ENCODE measurements at places on chromosomes 7 and 10.
A peak's percentile ranks its signal among the peaks of the same experiment; 100 is the strongest.

DNA sequence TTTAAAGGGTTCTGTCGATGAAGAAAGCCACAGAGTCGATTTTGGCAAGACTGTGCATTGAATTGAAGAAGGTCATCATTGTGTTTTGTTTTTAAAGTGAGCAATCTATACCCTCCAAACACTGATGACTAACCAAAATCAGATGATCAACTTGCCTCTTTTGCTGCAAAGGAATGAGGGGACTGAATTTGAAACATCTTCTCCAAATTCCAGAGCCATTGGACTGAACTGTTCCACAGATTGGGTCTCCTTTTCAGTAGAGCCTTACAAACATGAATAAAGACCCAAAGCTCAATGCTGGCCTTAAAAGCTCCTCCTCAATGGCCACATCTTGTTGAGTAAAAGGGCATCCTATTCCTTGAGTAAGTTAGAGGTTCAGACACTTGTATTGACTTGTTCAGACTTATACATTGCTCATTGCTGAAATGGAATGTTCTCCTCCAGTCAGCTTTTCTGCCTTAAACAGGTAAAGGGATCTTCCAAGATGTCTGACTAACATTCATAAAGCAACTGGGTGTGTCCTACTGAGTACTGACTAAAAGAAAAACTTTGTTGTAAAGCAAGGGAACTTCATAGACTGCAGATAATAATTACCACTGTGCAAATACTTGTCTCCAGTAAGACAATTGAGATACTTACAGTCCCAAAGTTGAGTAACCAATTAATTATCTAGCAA, 630.6 kb downstream of the KCNMA1 start:
- DNase-seq: no peak

GRCh38 chr10:48798481-48799254, 114.0 kb downstream of the WDFY4 start:
- no peak for DNase-seq

GRCh38 chr7:114825423-114825951, 96.4 kb upstream of the MDFIC start:
- DNase-seq: no peak

- DNase-seq: no peak
These were observed 355.8 kb downstream of the ADRA2A start for GRCh38 chr10:111432588-111432987.

DNA sequence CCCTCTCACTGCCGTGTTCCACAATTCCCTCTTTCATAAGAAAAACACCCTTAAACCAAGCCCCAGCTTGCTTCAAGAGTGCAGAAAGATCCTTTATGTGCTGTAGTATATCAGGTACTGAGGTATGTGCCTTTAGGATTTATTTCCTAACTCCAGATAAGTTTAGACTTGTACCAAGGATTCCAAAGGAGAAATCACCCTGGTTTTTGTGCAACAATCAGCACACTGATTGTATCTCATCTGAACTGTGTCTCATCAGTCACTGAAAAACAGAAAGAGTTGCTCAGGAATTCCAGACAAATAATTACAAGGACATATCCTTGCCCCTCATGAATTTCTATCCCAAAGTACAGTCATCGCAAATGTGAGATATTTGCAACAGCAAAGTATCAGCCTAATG, 77.2 kb upstream of the PTPRZ1 start:
- no peak for DNase-seq

DNA sequence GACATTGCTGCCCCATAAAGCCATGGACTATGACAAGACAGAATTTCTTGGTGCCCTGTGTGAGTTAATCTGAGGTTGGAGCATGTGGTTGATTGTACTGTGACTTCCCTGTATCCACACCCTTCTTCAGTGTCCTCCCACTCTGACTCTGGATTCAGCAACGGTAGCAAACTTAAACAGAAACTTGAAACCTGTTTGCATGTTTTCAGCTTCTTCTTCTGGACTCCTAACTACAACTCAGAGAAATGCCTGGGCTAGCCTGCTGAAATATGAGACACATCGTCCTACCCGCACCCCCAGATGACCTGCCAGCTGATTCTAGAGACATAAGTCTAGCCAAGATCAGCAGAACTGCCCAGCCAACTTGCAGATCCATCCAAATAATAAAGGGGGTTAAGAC, 78.4 kb downstream of the IPMK start:
- peak; percentile 76 for DNase-seq

GRCh38 chr10:6401558-6402348, 178.3 kb downstream of the PRKCQ start:
- peak; percentile 82 for DNase-seq

DNA sequence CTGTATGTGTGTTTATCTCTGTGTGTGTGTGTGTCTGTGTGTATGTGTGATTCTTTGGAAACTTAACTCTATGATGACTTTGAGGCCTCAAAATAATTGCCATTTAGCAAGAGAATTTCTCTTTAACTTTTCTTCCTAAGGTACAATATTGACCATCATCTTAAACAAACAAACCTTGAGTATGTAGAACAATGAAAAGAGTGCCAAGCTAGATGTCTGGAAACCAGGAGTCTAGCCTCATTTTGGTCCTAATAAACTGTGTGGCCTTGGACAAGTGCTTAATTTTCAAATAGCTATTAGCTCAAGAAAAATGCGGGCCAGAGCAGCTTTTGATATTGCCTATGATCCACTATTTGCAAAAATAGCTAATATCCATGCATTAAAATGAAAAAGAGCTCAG, 119.3 kb downstream of the RNLS start:
- DNase-seq: no peak

DNA sequence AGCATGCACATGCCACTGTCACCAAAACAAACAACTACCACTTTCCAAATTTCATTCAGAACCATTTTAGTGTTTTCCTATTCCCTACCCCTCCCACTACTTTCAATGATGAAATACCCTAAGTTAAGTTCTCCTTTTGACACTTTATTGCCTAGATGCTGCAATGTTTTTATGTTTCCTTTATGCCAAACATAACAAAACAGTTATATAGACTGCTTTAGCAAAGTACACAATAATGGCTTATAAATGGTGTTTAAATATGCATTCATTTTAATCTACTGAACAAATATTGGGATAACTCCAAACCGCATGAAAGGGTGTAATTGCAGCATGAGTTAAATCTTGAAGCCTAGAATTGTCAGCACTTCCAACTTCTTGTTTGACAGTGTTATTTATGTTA, 69.2 kb downstream of the PHYHIPL start:
- no peak for DNase-seq
